ENCODE measurements at places on chromosomes 3 and 15.

DNA sequence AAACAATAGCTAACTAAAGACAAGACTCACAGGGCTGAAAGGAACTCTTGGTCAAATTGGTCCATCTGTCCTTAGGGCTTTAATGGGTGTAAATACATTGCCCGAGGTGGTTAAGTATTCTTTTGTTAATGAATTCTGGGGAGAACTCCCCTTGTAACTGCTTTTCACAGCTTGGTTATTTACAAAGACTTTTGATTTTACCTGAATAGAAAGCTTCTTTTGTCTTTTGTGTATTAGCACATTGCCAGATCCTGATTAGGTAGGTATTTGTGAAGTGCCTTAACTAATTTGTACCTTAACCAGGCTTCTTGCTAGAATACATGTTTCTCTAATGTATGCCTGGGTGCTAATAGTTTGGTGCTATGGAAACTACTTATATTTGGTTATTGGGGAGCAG is 14.0 kb downstream of the CHD2 start:
- DNase-seq: no peak

GRCh38 chr3:162586591-162586990 is 1090.0 kb downstream of the OTOL1 start:
- DNase-seq: no peak

- no peak for DNase-seq
Observed at GRCh38 chr15:89531796-89532537, 35.6 kb upstream of the RHCG start.

DNA sequence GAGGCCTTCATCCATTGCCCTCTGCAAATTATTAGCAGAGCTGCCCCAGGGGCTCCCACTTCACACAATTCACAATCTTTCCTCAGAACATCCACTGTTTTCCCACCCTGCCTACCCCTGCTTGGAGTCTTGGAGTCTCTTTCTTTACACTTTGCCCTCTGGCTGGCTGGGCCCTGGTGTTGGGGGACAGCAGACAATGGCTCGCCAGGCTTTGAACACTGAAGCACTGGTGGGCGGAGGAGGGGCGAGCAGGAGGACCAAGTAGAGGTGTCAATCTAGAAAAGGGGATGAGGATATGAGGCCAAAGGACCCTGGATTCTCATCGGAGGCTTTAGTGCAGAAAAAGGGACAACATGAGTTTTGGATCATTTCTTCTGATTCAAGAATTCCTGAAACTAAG is 212.0 kb downstream of the NR1D2 start:
- no peak for DNase-seq

DNA sequence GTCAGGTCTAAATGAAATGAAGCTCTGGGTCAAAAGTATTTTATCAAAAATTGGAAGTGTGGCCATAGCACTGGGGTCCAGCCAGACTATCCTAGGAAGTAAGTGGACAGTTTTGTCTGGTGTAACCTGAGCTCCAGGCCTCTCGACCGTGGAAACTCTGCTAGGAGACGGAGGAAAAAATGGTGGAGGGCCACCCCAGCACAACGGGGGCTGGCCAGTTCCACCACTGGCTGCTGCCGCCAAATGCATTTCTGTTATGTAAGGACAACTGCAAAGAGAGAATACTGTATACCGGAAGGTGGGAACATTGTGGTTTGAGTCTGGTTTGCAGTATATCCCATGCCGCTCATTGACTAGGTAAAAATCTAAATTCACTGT is 235.7 kb downstream of the GREM1 start:
- DNase-seq: no peak

GRCh38 chr3:125022206-125022605 is 33.6 kb downstream of the HEG1 start:
- DNase-seq: no peak

DNA sequence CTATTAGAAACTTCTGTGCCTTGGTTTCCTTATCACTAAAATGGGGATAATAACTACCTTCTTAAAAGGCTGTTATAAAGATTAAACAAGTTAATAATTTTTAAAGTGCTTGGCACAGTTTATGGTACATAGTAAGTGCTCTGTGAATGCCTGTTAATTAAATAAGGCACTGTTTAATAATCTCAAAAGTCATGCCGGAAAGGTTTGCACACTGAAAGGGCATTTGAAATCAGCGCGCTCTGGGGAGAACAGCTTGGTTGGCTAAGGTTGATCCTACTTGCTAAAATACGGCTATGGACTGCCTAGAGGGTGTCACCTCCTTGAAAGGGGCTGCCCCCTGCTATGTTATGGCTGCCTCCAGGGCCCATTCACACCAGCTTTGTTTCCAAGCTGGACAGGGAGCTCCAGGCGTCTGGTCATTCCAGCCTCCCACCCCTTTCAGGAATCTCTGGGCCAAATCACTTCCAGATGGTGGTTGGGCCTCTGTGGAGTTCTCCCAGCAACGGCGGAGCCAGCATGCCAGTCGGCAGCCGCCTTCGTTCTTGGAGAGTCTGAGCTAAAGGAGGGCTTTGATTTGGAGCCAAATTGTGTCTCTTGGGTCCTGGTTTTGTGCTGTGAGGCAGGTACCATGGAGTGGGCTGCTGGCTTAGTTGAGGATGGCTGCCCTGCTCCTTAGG is 5.9 kb downstream of the FLNB start:
- DNase-seq: no peak

DNA sequence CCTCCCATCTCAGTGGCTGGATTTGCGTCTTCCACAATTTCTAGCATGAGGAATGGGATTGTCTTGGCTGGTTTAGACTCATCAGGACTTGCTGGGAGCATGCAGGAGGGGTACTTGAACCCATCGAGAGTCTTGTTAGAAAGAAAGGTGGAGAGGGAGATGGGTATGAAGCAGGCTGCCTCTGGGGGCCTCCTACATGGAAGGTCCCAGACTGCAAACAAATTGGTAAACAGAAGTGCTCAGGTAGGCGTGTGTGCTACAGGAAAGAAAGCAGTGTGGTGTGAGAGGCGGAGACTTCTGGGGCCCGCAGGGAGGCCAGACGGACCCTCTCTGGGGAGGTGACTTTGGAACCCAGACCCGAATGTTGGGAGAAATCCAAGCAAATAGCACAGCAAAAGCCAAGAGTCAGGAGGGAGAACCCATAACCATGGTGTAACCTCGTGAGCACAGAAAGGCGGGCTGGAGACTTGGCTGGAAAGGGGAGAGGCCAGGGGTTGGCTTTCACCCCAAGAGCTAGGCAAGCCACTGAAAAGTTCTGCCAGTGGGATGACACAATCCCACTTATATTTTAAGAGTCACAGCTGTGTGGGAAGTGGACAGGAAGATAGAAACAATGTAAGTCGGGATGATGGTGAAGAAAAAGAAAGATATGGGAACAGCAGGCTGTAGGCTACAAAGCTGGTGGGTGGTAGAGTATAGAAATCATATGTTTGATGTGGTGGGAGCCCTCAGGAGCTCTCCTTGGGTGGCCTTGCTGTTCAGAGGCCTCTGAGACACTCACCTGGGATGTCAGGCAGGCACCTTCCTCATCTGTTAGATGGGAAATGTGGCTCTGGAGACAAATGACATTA is 130.1 kb upstream of the PRR20G start:
- DNase-seq: no peak

GRCh38 chr3:71144525-71145253 is 438.8 kb downstream of the FOXP1 start:
- no peak for DNase-seq

GRCh38 chr15:40345867-40346578 is 4.8 kb upstream of the PHGR1 start:
- no peak for DNase-seq

DNA sequence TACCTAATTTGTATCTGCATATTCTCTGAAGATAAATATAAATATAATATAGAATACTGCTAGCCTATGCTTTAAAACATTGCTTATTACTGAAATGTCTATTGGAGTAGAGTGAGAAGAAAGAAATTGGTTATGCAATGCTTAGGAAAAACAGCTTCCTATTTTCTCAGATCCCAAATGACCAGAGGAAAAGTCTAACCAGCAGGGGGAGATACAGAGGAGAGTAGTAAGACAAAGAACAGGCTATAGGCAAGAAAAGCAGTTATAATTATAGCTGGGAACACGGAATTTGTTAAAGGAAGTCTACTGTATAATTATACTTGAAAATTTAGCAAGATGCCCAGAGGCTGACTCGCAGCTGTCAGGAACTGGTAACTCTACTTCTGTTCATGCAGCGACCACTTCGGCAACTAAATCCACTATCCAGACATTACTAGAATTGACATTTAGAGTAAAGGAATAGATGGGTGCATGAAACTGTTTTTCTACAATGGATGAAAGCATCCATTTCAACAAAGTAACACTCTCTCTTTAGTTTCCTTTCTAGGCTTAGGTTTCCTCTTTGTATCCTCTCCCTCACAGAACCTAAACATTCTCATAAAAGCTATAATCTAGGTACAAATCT is 97.2 kb downstream of the TBC1D5 start:
- DNase-seq: no peak

DNA sequence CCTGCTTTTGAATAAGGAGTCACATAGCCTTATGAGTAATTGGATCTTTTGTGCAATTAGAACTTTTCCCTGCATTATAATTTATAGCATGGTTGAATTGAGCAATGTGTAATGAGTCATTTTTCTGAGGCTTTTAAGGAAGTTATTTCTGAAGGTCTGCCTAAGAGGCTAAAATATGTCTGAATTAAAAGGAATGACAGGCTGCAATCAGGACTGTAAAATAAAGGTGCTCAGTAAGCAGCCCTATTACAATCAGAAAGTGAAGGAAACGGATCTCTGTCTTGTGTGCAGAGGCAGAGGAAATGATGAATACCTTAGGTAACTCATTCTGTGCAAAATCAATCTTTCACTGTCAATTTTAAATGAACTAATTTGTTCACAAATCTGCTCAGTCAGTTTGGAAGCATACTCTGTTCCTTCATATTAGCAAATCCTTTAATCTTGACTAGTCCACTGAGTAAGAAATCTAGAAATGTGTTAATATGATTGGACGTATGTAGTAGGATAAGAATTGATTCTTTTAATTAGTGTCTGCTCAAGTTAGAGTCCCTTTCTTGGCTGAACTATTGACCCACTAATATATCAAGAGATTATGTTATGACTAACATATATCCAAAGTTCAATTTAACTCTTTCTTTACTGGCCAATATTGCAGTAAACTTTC is 290.1 kb downstream of the ZIC1 start:
- DNase-seq: no peak

GRCh38 chr15:48046813-48047438 is 73.9 kb upstream of the SLC24A5 start:
- DNase-seq: no peak

DNA sequence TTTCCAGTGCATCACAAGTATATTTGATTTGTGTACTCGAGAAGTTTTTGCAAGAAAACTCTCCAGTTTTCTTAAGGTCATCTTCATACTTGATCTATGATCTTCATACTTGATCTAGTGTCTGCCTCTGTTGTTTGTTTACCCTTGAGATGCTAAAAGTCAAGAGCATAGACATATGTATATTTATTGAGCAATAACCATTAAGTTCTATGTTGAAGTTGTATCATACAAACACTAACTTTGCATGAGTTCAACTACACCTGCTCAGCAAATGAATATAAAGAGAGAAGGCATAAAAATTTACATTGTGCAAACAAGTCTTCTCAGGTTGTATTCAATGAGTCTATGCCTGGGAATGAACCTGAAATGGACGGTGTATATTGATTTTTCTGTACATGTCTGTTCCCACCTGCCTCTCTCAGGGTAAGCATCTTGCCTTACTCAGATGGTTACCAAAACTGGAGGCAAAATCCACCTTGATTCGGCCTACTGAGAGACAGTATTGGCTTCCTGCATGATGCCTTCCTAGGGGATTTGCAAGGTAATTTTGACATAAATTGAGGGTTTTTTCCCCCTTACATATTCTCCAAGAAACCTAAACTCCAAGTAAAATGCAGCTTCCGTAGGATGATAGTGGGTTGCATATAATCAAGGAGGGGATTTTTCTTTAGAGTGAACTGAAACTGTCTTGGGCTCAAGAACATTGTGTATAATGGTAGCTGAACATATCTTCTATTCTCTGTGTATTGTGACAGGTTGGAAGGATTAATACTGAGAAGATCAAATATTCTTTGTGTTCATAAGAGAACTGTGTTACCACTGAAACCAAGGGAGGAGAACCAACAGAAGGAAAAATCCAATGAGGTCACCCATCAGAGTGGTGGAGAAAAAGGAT is 110.4 kb downstream of the FILIP1L start:
- no peak for DNase-seq

GRCh38 chr15:65521350-65521749 is 3.9 kb upstream of the DPP8 start:
- DNase-seq: no peak

DNA sequence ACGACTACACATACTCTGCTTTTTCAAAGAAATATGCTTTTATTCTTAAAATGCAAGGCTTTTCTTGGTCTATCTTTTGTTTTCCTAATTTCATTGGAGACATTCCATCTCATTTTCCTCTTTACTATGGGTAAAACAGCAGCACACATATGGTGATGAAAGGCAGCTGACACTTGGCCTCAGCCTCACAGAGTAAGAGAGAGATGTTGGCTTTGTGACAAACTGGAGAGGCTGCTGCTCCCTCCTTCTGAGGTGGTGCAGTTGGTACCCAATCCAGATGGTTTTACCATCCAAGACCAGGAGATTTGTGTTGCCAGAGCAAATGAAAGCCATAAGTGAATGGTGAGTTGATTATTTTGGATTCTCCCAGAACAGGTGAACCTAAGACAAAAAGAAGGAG is 13.2 kb upstream of the SLC2A2 start:
- no peak for DNase-seq

Data from stimulated activated CD4-positive, alpha-beta T cell treated with anti-CD3 and anti-CD28 coated beads, Interleukin-15, amount 100 ng/mL, for 48 hours (primary cell).